ENCODE measurements at places on chromosomes 1 and 21.

DNA sequence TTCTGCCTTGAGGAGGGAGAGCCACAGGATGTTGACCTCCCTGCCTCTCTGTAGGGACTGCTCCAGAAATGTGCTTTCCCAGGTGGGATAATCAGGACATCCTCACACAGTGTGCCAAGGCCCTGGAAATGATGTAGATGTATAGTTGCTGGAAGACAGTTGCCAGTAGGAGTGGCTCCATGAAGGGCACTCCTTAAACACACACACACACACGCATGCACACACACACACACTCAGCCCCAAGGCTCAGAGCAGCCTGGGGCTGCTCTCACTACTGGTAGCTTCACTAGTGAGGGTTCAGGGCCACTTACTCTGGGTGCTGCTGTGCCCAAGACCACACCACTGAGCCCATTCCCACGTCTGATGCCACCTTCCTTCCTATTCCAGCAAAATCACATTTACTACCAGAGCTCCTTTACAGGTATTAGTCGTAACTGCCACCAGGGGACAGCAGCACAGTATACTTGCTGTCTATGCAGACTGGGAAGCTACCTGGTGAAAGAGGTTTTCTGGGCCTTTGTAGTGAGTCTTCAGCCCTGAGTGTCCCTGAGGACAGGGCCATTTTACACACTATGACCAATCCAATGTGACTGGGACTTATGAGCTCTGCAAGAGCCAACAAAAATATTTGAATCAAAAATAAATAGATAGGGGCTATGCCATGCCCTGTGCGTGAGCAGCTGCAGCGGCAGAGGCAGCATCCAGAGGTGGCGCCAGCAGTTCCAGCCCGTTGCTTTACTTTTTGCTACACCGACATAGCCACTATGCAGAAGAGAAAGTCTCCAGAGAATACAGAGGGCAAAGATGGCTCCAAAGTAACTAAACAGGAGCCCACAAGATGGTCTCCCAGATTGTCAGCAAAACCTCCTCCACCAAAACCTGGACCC is 15.0 kb downstream of the CRNN start:
- DNase-seq: no peak

GRCh38 chr1:28196330-28196729 is 19.8 kb upstream of the PTAFR start:
- DNase-seq: no peak

DNA sequence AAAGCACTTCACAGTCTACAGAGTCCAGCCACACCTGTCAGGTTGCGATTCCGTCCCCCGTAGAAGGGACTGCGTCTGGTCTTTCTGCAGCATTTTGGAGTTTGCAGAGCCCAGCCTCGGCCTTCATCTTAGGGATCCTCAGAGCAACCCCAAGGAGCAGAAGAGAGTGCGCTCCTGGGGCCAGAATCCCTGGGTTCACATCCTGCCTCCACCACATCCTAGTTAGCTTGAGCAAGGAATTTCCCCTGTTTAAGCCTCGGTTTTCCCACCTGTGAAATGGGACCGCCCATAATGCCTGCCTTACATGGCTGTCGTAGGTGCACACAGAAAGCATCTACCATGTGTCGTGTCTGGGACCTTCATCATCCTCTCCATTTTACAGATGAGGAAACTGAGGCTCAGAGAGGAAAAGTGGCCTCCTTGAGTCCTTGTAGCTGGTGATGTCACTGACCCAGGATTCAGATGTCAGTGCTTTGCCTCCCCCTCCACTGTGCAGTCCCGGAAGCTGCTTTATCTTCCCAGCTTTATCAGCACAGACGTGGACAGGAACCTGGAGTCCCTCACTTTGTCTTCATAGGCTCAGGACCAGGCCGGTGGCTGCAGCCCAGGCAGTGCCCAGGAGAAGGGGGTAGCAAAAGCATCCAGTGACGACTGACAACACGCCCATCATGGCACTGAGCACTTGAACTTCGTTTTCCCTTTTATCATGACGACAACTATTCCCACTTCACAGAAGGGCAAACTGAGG is 438.5 kb downstream of the MATN1 start:
- no peak for DNase-seq

GRCh38 chr1:169708647-169709046 is 2.8 kb downstream of the SELL start:
- DNase-seq: no peak

- DNase-seq: no peak
Measured at GRCh38 chr1:211531194-211532087, 39.5 kb upstream of the RD3 start.

- no peak for DNase-seq
Measured at GRCh38 chr1:57340334-57341070, 83.4 kb downstream of the DAB1 start.

DNA sequence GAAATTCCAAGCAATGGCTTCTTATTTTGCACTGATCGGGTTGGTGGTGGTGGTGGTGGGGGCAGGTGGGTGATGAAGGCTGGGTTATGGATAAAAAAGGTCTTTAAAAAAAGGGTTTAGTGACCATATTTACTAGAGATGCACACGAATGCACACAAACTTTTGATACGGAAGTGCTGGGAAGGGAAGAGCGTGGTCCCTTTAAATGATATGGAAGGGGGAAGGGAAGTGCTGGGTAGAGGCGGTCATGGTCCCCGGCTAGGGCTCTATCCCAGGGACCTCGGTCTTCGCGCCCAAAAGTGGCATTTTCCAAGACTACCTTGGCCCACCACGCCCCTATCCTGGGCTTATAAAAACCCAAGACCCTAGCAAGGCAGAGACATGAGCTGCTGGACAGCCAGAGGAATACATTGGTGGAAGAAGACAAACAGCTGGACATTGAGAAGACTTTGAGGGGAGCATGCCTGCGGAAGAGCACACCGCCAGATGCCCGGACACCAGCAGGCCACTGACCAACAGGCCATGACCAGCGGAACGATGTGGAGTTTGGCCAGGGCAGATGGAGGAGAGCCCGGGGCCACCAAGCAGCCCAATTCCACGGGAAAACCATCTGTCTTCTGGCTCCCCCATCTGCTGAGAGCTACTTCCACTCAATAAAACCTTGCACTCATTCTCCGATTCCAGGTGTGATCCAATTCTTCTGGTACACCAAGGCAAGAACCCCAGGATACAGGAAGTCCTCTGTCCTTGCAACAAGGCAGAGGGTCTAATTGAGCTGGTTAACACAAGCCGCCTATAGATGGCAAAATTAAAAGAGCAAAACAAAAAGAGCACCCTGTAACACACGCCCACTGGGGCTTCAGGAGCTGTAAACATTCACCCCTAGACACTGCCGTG is 1720.2 kb downstream of the MRPL39 start:
- no peak for DNase-seq
